ENCODE measurements at places on chromosomes 1 and 21.

GRCh38 chr1:172145231-172145651, 275.2 kb upstream of the C1orf105 start:
- DNase-seq, result no peak

GRCh38 chr1:172176206-172176605, 244.3 kb upstream of the C1orf105 start:
- no peak for DNase-seq

- no peak for DNase-seq
Measured at GRCh38 chr1:119372503-119373086, 4.0 kb downstream of the HAO2 start.

- DNase-seq, result no peak
Measured at GRCh38 chr1:200415227-200415626, 5.4 kb upstream of the ZNF281 start.

DNA sequence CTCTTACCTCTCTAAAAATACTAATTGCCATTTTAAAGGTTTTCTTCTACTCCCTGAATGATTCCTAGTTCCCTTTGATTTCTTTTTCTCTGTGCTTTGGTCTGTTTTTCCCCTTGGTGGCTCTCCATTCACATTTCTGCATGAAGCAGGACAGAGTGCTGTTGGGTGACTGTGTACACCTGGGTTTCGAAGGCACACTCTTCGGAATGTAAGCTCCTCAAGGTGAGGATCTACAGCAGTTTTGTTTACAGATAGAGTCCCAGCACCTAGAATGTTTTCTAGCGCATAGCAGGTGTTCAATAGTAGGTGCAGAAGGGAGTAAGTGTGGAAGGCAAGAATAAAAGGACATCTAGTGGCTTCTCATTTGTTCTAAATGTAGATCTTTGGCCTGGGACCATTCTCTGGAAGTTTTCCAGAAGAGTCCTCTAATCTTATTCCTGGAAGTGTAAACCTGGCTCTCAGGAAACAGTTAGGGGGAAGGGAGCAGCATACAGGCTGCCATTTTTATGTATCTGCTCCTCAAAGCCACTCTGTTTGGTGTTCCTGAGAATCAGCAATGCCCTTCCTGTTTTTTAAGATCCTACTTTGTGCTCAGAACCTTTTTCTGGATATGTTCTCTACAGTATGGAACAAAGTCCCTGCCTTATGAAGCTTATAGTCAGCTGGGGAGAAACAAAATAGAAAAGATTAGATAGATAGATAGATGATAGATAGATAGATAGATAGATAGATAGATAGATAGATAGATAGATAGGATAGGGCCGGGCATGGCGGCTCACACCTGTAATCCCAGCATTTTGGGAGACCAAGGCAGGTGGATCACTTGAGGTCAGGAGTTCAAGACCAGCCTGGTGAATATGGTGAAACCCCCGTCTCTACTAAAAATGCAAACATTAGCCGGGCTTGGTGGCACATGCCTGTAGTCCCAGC, 22.8 kb upstream of the EFNA1 start:
- DNase-seq, result no peak

GRCh38 chr1:183934314-183934713, 103.2 kb downstream of the COLGALT2 start:
- no peak for DNase-seq

DNA sequence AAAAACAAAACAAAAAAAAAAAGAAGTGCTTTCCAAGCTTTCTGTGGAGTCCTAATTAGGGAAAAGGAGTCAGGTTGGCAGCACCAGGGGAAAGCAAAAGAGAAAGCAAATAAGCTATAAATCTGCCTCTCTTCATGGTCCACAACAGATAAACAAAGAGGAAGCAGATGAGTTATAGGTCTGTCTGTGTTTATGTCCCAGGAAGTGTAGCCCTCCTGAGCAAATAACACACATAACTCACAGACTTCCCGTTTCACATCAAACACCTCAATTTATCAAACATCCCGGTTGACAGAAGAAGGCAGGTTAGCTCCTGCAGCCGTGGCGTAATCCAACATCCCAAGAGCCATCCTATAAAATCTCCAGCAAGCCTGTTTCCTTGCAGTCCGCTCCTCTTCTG, 5.6 kb upstream of the SLC2A5 start:
- no peak for DNase-seq

- no peak for DNase-seq
Measured at GRCh38 chr1:205533748-205534443, 29.4 kb downstream of the CDK18 start.

- DNase-seq, result no peak
Measured at GRCh38 chr1:243483071-243483771, 227.4 kb downstream of the SDCCAG8 start.

GRCh38 chr1:151175041-151175741, 590 bp downstream of the TMOD4 start:
- DNase-seq, result no peak

DNA sequence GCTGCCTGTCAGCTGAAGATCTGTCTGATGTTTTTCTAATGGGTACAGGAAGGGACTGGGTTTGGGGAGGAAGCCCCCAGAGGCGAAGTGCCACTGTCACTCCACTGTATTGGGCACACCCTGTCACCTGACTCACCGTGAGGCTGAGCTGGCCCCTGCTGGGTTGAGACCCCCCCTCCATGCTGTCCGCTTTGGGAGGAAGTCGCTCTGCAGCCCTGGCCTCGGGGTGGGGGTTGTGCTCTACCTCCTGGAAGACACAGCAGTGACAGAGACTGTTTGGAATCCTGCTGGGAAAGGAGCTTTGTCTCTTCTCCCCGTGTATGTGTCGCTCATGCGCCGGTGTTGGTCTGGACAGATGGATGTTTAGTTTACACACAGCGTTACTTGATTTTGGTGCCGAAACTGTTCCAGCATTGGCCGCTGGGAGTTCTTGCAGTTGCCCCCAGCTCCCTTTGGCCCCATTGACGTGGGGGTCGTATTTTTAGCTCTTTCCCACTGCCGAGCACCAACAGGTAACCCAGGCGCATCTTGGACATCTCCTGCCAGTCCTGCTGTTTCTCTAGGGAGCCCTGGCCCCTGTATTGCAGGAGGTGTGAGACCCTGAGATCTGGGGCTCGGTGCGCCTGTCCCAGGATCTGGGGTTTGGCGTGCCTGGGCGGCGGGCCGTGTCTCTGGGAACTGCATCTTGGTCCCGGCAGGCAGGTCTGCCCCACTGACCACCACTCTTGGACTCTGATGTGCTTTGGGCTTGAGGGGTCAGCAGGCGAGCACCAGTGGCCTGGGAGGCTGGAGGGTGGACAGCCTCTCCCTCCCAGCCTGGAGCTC, 30.3 kb downstream of the SLX9 start:
- DNase-seq, result no peak

DNA sequence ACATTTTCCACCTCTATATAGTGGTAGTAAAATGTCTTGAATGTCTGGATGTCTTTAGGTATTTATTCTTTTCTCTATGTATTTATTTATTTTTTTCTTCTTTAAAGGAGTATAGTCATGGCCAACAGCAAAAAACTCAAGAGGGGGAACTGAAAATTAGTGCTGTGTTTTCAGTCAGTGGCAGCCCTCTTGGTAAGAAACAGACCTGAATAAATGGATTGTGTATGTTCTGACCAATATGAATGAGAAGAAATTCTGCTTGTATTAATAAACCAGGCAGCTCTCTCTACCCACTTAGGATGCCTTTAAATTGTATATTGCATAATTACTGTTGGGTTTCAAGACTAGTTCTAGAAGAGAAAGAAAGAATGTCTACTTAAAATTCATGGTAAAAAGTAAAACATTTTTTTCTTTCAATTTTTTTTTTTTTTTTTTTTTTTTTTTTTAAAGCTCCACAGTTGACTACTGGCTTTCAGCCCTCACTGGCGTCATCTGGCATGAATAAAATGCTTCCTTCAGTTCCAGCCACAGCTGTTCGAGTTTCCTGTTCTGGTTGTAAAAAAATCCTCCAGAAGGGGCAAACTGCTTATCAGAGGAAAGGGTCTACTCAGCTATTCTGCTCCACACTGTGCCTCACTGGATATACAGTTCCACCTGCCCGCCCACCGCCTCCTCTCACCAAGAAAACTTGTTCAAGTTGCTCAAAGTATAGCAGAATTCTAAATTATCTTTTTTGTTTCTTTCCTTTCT, 101.6 kb downstream of the ZMYM4 start:
- DNase-seq, result no peak

- DNase-seq, result no peak
Measured at GRCh38 chr1:200154069-200154767, 126.7 kb downstream of the NR5A2 start.

DNA sequence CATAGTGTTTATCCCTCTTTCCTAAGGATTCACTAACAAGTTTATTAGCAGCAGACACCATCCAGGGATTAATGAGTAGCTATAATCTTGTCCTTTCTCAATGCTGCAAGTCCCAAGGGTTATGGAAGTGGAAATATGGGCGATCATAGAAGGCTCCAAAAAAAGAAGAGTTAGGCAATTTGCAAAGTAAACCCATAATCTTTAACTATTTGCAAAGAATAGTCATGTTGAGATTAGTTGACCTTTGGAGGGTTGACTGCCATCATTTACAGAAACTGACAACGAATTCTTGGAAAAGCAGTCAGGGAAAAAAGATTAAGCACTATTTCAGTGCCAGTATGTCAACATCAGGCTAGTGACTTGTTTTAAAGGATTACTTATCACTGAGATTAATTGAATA, 169.9 kb downstream of the KCNT2 start:
- DNase-seq, result no peak

DNA sequence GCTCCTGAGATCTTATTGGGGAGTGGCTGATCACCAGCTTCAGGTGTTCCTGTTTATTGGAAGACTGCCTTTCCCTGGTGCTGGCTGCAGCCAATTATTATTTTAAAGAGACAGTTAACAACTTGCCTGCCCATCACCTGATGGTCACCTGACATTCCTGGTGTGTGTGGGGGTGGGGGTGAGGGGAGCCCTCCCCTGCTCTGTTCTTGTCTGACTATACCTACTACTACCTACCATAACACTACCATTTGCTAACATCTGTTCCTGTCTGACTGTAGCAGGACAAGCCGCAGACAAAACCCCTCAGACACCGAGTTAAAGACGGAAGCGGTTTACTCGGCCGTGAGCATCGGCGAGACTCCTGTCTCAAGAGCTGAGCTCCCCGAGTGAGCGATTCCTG, 54.9 kb upstream of the NBPF3 start:
- no peak for DNase-seq

Measured in hematopoietic multipotent progenitor cell treated with erythropoietin and hydrocortisone succinate and interleukin-3 and kit ligand, for 17 days (in vitro differentiated cells).